ENCODE measurements at places on chromosomes 1 and 21. TPM values are rescaled to one million over a fixed set of nuclear protein-coding genes. Genes with fewer than 3 reads are reported as not detected.

Gene SH3D21
- 12.3 TPM for total RNA-seq

Gene FAM163A
- 0.31 TPM for total RNA-seq

- no peak for DNase-seq
These were observed 49.6 kb downstream of the CTTNBP2NL start for GRCh38 chr1:112445596-112445995.

DNA sequence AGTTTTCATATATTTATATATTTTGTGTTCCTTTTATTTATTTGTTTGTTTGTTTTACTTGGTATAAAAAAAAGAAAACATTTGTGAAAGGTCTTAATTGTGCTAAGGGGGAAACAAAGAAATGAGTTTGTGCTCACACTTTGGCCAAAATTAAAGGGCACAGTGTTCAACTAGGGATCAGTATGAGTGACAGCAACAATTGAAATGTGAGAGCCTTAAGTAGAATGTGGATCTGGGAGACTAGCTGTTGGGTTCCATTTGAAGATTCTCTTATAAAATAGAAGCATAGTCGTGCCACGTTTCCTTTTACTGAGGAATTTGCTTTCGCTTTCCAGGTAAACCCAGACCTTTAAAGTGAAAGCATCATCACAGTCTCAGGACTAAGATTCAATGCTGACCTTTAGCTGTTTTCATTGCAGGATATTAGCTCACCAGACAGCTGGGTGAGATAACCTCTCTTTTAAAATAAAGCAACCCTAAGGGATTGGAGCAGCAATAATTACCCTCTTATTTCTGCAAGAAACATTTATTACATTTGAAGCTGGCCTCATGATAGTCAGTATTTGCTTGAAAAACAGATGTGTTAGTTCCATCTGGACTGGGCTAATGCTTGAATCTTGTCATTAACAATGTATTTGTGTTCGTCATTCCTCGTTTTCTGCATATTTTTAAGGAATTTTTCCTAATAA, 37.1 kb upstream of the CD55 start:
- DNase-seq = no peak

DNA sequence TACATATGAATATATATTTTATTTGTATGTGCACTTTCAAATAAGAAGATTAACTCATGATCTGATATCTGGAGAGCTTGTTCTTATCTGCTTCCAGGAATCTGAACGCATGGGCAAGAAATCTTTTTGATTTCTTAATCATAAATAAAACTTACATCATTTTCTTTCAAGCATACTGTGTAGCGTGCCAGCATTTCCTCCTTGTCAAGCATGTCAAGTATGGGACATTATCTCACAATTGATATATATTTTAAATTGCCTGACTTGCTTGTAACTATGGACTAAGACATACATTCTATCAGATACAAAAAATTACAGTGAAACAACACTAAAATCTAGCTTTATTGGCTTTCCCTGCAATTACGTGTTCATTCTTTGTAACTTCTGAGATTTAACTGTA, 1128.2 kb downstream of the PLA2G4A start:
- no peak for DNase-seq

GRCh38 chr1:43414634-43415223, 25.0 kb downstream of the SZT2 start:
- DNase-seq = no peak

DNA sequence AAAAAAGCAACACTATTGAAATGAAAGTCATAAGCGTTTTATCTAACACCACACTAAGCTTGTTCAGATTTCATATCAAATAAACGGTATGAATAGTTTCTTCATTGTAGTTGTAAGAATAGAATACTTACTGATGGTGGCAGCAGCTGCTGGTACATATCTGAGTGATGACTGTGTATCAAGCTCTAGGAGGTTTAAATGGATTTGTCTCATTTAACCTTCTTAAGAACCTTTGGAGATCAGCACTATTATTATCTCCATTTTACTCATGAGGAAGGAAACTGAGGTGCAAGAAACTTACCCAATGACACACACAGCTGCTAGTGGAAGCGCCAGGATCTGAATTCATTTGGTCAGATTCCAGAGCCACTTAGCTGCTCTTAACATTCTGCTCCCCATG, 104.0 kb downstream of the EIF4G3 start:
- DNase-seq = no peak

- no peak for DNase-seq
These were observed 5.4 kb upstream of the LAMC2 start for GRCh38 chr1:183180634-183181056.

- no peak for DNase-seq
These were observed 621.0 kb downstream of the LMO4 start for GRCh38 chr1:87949711-87950110.
